ENCODE measurements at places on chromosomes 12 and 14.

DNA sequence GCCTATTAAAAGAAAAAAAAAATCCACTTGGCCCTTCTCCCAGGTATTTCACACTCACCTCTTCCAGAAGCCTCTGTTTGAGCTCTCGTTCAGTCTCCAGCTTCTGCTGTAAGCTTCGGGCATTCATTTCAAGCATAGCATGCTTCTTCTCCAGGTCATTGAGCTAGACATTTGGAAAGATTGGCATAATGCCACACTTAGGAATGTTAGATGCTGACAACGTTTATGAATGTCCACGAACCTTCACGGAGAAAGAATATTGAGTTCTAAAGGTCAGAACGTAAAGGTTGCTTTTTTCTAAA, 60.5 kb downstream of the PRKAB1 start:
- no peak for DNase-seq

DNA sequence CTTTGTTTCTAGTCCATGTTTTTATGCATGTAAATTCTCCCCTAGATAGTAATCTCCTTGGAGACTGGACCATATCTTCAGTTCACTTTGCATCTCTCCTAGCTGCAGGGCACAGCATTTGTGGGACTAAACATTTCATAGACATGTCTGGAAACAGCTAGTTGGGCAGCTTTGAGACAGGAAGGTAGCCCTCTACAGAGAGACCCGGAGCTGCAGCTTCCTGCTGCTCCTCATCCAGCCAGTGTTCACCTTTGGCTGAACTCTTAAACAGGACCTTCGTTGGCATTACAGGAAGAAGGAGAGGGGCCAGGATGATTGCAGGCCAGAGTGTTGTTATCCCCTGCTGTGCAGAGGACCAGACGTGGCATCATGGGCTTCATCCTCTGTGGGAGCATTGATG, 52.9 kb downstream of the GNS start:
- no peak for DNase-seq

DNA sequence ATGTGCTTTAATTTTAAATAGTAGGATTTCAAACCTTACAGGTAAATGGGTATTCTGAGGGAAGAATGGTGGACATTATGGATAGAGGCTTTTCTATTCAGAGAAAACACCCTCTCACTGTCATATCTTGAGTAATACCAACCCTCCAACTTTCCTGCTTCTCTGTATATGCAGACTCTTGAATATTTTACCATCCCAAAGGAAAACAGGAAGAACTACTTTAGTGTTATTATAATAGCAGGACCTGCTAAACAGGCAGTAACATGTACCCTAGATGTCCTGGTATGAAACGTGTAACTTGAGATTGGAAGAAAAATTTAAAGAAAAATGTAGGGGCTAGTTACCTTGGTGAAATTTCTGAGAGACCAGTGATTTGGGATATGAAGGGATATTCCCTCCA, 82.9 kb upstream of the TRHDE start:
- DNase-seq, result no peak

DNA sequence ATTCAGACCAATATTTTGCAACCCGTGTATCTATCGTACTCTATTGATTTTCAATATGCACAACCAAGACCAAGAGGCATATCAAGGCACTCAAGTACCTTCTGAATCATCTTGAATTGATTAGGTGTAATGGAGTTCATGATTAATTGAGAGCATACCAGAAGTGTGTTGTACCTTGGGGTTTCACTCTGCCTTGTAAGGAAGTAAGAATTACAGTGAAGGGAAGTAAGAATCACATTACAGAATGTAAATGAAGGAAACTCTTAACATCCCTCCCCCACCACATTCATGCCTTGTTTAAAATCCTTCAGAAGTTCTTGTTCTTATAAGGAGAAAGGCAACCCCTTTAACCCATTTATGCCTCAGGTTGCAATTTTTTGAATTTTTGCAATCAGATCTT, 5.4 kb upstream of the MGAT4C start:
- DNase-seq, result no peak

DNA sequence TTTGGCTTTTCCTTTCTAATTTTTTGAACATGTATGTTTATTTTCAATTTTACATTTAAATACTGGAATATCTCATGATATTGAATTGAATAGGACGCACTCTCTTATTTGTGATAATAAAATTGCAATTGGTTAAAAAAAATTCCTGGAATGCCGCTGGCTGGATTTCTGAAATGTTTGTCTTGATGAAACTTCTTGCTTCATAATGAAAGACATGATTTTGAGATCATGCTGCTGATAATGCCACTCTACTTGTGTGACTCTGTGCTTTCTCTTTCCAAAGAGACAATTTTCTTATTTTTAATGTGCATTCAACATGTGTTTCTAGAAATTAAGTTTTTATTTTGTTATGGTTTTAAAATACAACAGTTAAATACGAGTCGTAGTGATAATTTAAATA, 465.7 kb upstream of the FAR2 start:
- no peak for DNase-seq

- no peak for DNase-seq
Observed at GRCh38 chr12:105431537-105432100, 101.1 kb downstream of the C12orf75 start.

- DNase-seq, result no peak
Observed at GRCh38 chr12:59182191-59182590, 261.9 kb upstream of the LRIG3 start.

- DNase-seq, result no peak
Observed at GRCh38 chr12:112386726-112387125, 4.5 kb upstream of the HECTD4 start.

- no peak for DNase-seq
Observed at GRCh38 chr12:54424224-54424623, 5.2 kb upstream of the ITGA5 start.

DNA sequence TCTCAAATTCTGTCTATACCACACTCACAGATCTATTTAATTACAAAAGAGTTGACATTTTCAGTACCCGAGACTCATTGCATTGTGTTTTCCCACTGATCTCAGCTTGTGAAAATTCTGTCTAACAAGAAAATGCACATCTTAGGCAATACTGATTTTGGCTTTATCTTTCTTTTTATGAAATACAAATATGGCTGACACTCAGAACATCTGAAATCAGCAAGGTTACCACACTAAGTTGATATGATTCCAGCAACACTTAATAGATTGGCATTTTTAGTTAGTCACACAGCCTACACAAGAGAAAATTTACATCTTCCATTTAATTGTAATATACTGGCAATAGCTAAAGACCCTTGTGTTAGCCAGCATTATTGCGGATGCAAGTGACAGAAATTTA, 40.3 kb downstream of the PEX5 start:
- no peak for DNase-seq

GRCh38 chr14:105324080-105324778, 9.7 kb downstream of the PACS2 start:
- DNase-seq, result no peak

GRCh38 chr12:123899368-123899767, 73.3 kb downstream of the CCDC92 start:
- DNase-seq, result no peak

DNA sequence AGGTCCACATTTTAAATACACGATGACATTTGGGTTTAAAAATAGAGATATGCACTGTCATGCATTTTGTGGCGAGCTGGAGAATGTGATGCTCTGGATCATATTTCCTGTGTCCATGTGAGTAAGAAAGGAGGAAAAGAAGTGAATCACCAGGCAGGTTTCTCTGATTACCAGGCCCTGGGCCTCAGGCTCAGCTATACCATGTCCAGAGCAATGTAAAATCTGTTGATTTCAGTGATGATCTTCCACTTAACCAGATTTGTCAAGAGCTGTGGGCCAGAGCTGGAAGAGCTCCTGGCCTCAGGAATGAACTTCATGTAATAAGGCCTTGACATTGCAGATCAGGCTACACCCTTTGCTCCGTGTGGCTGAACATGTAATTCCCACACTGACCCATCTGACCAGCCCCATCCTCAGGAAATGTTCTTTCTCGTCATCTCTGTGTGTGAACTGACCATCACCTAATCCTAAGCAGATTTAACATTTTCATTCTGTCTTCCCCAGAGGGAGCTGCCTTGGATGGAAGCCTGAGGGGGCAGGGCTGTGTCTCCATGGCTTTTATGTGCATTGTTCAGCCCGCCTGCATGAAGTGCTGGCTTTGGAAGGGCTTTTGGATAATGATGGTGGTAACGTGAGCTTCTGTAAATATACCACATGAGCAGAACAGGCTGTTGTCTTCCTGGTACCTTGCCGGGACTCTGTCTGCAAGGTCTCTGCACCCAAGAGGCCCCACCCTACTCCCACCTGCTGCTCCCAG, 54.5 kb downstream of the CRACR2A start:
- no peak for DNase-seq

- no peak for DNase-seq
Observed at GRCh38 chr14:30016002-30016401, 88.4 kb upstream of the PRKD1 start.

GRCh38 chr14:64695071-64695470, 9.2 kb upstream of the PLEKHG3 start:
- DNase-seq, result no peak

- DNase-seq, result no peak
Observed at GRCh38 chr12:10122689-10123088, 7.3 kb downstream of the CLEC7A start.
